ENCODE measurements at places on chromosomes 12 and 14.

DNA sequence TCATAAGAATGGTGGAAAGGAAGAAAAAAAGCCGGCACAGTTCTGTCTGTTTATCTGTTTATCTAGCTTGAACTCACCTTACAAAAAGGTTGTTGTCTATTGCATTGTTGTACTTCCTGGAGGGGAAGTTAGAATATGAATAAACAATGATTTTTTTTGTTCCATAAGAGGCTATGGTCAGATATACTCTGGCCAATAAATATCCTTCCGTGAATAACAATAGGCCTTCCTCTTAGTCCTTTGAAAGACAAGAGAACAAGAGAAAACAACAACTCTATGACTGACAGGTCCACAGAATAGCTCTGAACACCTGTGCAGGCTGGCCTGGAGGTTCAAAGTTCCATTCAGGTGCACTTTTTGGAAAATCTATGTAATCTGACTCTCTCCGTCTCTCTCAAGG, 192.8 kb upstream of the KRR1 start:
- DNase-seq = no peak

GRCh38 chr12:97555547-97556187, 93.1 kb downstream of the RMST start:
- no peak for DNase-seq

GRCh38 chr14:67285876-67286452, 44.7 kb downstream of the PALS1 start:
- DNase-seq = no peak

- no peak for DNase-seq
These were observed 77.9 kb upstream of the HOXC13 start for GRCh38 chr12:53860426-53861345.

DNA sequence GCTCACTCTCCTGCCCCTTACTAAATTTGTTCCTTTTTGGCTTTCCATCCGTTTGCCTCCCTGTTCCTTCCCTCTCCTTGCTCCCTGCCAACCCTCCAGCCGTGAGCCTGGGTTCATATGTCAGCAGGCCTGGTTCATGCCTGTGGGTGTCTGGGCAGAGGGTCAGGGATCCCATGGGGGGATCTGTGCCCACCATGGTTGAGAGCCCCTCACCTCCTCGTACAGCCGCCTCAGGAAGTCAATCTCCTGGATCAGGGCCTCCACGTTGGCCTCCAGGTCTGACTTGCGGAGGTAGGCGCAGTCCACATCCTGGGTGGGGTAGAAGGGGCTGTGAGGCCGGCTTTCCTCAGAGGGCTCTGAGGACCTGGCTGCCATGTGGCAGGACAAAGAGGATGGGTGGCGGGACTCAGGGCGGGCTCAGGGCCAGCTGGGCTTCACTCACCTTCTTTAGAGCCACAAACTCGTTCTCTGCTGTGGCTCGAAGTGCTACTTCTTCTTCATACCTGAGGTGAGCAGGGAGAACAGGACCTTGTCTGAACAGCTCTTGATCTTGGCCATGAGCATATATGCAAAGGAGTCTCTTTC, 3.6 kb downstream of the KRT83 start:
- no peak for DNase-seq

Measured in left ventricle myocardium inferior (tissue), 1 donor.